ENCODE measurements at places on chromosomes 16 and 17.

- no peak for DNase-seq
Measured at GRCh38 chr17:11668618-11669017, 70.3 kb downstream of the DNAH9 start.

- peak; percentile 31 for DNase-seq
Measured at GRCh38 chr17:3972281-3972731, 8.1 kb upstream of the ATP2A3 start.

- no peak for DNase-seq
Measured at GRCh38 chr16:89001117-89002027, 24.4 kb upstream of the CBFA2T3 start.

- no peak for DNase-seq
Measured at GRCh38 chr16:83561876-83562275, 245.9 kb upstream of the HSBP1 start.

- peak; percentile 77 for DNase-seq
Measured at GRCh38 chr17:68011199-68011665, 15.0 kb upstream of the C17orf58 start.

DNA sequence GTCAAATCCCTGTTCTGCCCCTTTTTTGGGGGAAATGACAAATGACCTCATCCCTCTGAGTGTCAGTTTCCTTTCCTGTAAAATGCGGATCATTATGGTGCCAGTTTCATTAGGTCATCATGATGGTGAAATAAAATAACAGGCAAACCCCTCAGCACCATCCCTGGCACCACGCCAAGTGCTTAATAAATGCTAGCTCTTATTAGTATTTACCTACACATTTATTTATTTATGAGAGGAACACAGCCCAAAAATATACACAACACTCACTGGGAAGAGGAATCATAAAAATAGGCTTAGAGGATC, 28.6 kb upstream of the GPRC5B start:
- no peak for DNase-seq

- no peak for DNase-seq
Measured at GRCh38 chr16:2973605-2974318, 4.6 kb downstream of the PAQR4 start.

DNA sequence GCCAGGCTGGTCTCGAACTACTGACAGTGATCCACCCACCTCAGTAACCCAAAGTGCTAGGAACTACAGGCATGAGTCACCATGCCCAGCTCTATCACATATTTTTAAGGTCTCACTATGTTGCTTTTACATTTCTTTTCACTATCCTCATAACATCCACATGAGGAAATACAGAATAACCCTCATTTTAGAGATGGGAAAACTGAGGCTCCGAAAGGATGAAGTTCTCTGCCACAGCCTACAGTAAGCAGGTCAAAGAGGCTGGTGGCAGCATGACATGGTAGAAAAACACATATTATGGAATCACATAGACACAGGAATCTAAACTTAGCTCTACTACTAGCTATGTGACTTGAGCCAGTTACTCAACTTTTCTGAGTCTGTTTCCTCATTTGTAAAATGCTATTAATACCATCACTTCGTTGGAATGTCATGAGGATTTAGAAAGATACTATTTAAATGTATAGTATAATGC, 32.2 kb downstream of the APPBP2 start:
- no peak for DNase-seq

DNA sequence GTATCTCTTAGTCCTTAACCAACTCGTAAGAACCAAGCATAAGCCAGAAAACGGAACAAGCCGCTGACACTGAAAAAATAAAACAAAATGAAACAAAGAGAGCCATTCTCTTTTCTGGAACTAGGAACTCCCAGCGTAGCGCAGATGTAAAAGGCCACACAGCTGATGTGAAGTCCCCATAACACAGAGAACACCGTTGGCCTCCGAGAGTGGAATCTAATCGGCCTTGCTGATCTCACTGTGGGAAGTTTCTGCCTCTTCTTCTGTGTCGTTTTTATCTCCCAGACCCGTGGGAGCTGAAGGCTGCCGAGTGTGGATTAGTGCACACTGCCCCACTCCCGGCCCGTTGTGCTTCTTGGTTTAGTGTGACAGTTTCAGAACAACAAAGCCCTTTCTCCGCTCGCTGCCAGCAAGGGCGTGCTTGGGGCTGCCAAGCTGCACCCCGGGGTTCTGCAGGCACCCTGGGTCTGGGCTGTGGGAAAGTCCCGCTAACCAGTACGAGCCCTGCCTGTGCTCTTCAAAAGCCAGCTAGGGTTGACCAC, 21.7 kb downstream of the TTYH2 start:
- DNase-seq = no peak

- DNase-seq = no peak
Measured at GRCh38 chr16:72500545-72500944, 328.6 kb upstream of the PMFBP1 start.

- no peak for DNase-seq
Measured at GRCh38 chr17:2789700-2790099, 6.5 kb upstream of the RAP1GAP2 start.

DNA sequence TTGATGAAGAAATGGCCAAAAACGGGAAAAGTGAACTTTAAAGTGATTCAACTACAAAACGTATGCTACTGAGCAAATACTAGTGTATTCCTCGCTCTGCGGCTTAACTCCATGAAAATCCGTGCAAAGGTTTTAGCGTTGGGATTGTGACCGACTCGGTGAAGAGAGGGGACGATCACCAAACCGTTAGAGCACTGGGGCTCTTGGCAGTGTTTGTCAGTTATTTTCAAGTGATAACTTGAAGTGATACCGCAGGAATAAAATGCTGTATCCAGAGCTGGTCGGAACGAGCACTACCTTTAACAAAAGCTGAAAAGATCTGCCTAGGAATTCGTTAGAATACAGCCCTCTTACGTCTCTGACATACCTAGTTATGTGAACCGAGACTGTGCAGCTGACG, 773 bp upstream of the PPM1D start:
- peak; percentile 11 for DNase-seq

DNA sequence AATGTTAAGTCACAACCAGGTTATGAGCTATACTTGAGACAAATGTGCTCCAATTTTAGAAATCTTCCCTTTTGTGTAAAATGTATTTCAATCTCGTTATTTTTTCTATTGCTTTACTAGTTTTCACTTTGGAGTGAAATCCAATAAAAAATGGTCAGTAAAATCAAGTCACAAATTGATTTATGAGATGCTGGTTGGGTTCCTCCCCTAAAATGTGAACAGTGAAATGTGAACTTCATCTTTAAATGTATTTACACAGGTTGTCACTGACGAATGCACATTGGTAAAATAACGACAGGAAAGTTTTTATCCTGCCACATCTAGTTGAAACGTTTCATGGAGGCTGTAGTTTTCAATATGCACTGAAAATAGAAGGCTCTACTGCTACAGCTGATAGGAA, 55.5 kb downstream of the COX10 start:
- DNase-seq = no peak

- no peak for DNase-seq
Measured at GRCh38 chr16:50916040-50916439, 174.2 kb downstream of the CYLD start.

- DNase-seq = no peak
Measured at GRCh38 chr16:69511651-69512050, 54.1 kb upstream of the NFAT5 start.

DNA sequence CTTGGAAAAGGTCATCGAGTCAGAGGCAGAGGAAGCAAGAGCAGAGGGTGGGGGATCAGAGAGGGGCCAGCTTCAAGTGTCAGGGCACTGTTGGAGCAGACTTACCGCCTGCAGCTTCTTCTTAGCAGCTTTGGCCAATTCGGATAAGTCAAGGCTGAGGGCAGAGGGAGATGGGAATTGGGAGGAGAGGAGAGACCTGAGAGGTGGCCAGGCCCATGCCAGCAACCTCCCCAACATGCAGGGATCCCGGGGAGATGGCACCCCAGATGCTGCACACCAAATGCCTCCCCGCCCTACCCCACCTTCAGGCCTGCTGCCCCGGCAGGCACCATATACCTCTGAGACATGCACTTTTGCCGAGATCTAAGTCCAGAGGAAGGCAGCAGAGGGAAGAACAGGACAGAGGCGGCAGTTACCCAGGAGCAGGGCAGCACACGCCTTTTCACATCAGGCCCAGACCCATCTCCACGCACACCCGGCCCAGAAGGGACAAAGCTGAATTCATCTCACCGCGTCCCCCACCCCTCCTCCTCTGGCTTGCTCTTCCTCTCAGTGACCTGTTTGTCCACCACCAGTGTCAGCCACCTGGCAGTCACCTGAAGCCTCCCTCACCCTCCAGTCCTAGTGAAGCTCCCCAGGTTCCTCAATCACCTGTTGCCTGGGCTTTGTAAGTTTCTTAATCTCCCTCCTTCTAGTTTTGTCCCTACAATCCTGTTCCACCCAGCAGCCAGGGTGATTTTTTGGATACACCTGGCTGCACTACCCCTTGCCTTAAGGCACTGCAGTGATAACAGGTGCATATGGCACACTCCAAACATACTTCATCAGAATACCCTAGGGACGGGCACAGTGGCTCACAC, 10.4 kb downstream of the TP53I13 start:
- no peak for DNase-seq

GRCh38 chr17:47872019-47872650, 21.2 kb upstream of the SP6 start:
- no peak for DNase-seq

- no peak for DNase-seq
Measured at GRCh38 chr17:75091855-75092327, 4.1 kb downstream of the SLC16A5 start.

DNA sequence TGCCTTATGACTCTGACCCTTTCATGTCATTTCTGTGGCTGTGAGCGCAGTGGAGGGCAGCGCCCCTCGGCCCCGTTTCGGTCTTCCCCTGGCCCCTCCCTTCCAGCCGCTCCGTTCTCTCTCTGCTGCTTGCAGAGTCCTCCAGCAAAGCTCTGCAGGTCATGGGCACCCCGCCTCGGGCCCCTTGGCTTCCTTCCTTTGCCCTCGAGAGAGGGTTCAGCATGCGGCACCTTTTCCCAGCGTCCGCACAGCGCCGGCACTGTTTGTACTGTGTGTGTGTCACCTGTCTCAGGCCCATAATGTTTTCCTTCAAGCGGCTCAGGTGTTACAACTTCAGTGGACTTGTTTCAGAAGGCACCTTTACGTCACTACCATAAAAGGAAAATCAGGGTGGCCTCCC, 98.5 kb downstream of the RAP1GAP2 start:
- no peak for DNase-seq

- DNase-seq = no peak
Measured at GRCh38 chr17:19567216-19568015, 33.8 kb downstream of the SLC47A1 start.

GRCh38 chr17:76586741-76587487, 1.3 kb upstream of the ST6GALNAC2 start:
- DNase-seq = no peak

GRCh38 chr16:86428729-86429517, 81.4 kb upstream of the FOXF1 start:
- DNase-seq = no peak

DNA sequence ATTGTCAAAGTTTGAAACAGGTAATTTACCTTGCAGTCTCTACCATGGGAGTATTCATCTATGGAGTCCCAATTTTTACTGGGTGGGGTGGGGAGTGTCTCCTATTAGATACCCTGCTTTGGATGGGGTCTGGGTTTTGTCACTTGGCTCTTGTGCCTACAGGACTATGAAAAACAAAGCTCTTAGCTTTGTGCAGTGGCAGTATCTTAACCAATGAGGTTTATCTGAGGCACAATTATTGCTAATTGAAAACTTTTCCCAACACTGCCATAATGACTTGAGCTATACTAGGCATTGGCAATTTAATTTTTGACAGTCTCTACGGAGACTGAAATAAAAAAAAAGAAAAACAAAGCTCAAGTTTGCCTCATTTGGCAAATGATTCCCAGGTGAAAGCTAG, 3.8 kb upstream of the ZFP90 start:
- no peak for DNase-seq

- no peak for DNase-seq
Measured at GRCh38 chr16:87739801-87740200, 26.0 kb downstream of the KLHDC4 start.

GRCh38 chr16:2912330-2913199, 834 bp downstream of the FLYWCH1 start:
- peak; percentile 43 for DNase-seq

DNA sequence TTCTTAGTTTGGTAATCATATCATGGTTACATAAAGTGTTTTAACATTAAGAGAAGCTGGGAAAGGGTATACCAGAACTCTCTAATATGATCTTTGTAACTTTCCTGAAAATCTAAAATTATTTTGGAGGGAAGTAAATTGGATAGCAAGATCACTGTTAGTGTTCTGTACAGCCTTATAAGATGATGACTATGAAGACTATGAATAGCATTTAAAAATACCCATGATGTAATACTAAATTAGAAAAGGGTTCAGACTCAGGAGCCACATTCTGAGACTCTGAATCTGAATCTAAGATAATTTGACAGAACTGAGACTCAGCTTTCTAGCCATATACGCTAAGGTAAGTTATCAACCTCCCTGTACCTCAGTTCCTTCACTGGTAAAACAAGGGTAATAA, 208.0 kb upstream of the C17orf78 start:
- DNase-seq = no peak

GRCh38 chr17:56786989-56787482, 46.7 kb downstream of the C17orf67 start:
- DNase-seq = peak; percentile 87

DNA sequence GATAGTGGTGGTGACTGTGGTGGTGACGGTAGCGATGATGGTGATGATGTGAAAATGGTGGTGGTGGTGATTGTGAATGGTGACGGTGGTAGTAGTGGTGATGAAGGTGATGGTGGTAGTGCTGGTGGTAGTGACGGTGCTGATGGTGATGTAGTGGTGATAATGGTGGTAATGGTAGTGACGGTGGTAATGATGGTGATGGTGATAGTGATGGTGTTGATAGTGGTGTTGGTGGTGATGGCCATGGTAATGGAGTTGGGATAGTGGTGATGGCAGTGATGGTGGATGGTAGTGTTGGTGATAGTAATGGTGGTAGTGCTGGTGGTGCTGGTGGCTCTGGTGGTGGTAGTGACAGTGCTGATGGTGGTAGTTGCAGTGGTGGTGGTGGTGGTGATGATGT, 14.7 kb upstream of the RBFOX1 start:
- no peak for DNase-seq

DNA sequence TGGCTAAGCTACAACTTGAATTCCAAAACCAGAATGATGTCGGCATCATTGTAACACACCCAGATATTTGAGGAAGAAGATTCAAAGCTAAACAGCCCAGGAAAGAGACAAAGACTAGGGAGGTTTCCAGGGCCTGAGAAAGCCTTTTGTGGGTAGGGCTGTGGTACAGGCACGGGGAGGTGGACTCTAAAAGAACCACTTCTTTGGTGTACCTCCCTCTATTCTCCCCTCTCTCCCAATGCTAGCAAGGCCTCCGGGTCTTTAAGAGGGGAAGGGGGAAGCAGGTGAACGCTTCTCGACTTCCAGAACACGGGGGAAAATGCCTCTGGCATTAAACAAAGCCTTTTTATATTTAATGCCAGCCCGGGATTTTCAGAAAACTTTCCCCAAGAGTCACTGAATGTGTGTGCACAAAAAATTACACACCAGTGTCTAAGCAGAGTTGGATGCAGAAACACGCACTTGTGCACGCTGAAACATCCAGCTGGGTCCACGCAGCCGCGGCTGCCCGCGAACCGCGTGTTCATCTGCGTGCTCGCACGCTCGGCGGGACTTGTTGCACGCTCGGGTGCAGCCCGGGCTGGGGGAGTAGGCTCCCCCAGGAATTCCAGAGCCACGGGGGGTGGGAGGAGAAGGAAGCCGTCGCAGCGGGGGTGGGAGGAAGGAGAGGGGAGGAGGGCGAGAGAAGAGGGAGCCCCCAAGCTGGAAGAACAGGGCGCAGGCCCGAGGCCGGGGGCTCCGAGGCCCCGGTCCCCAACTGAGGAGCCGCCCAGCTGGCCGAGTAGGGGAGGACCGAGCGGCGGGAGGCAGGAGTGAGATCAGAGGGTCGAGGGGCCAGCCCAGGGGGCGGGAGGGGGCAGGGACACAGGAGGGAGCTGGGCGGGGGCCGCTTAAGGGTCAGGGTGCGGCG, 20.1 kb upstream of the ZNF423 start:
- no peak for DNase-seq
